Thyroid gland (tissue), 4 donors: ENCODE measurements at places on chromosomes 6 and 20.

GRCh38 chr6:83854001-83854501 lies 891 bp downstream of the RIPPLY2 start:
- no peak for DNase-seq

- no peak for DNase-seq
Observed at GRCh38 chr6:113772961-113773360, 84.2 kb upstream of the MARCKS start.

- DNase-seq = no peak
Observed at GRCh38 chr6:125808591-125808990, 17.8 kb downstream of the NCOA7 start.

- no peak for DNase-seq
Observed at GRCh38 chr6:75150685-75151412, 55.0 kb downstream of the COL12A1 start.

GRCh38 chr20:18981962-18982539 lies 168.5 kb downstream of the SCP2D1 start:
- DNase-seq = no peak

- no peak for DNase-seq
Observed at GRCh38 chr6:27295301-27296079, 16.6 kb downstream of the POM121L2 start.

- DNase-seq = peak; percentile 41
Observed at GRCh38 chr6:150685860-150686259, 86.2 kb downstream of the PLEKHG1 start.

GRCh38 chr6:89379281-89379680 lies 26.8 kb upstream of the UBE2J1 start:
- no peak for DNase-seq

DNA sequence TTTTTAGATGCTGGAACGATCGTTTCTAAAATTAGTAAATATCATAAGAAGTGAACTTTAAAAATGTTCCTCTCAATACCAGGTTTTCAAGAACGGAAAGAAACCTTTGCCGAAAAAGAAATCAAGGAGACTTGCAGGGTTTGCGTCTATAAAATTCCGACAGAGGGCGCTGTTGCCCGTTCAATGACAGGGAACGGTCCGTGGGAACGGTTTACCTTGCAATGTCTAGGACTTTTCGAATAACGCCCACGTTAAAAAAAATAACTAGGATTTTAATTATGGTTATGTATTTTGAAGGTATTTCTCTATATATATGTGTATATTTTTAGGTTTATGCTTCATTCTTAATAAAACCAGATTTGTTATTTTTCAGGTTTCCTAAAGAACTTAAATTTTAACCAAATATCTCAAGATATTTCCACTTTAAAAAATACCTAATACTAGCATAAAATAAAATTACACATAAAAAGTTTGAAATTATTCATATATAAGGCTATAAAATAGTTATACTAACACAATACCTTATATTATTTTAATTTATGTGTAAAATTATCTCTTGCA lies 2.5 kb upstream of the TFAP2B start:
- DNase-seq = peak; percentile 72

GRCh38 chr6:97947841-97948240 lies 664.8 kb upstream of the MMS22L start:
- peak; percentile 87 for DNase-seq

DNA sequence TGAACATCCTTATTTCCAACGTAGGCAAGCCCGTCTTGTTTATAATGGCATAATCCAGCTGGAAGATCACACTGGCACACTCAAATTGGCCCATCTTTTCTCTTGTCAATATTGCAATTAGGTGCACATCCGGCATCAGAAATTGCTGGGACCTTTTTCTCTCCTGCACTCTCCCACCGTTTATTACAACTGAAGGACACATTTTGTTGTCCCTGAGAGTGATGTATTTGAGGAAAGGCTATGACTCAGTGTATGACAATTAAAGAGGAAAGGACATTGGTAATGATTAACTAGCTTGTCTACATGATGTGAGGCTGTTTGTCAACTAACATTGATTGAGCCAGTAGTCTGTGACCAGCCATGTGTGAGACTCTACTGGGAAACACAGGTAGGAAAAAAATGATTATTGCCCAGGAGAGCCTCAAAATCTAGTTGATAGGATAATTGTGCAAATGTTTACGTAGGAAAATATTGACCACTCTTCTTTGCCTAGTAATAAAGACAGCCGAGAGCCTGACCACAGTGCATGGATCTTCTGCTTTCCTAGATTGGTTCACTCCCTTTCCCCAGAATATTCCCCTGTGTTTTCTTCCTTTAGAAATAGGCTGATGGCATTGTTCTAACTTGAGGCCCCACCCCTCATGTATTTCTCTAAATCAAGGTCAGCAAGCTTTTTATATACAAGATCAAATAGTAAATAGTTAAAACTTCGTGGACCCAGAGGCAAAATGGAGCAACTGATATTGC lies 230.0 kb upstream of the BTBD3 start:
- no peak for DNase-seq

GRCh38 chr20:8073024-8073832 lies 53.7 kb upstream of the TMX4 start:
- no peak for DNase-seq

DNA sequence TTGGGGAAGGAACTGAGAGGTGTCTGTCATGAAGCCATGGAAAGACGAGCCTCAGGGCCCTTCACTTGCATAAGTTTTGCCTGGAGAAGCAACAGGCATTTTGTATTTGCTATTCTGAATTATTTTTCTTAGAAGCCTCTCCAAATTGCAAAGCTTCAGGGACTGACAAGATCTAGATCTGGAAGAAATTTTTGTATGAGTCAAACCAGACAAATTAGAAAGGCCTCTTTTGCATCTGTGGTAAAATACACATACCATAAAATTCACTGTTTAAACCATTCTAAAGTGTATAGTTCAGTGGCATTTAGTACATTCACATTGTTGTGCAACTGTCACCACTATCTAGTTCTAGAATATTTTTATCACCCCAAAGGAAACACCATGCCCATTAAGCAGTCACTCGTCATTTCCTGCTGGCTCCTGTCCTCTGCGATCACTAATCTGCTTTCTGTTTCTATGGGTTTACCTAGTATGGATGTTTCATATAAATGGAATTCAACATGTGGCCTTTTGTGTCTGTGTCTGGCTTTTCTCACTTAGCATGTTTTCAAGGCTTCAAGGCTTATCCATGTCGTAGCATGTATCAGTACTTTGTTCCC lies 269.1 kb downstream of the PHF3 start:
- DNase-seq = no peak

DNA sequence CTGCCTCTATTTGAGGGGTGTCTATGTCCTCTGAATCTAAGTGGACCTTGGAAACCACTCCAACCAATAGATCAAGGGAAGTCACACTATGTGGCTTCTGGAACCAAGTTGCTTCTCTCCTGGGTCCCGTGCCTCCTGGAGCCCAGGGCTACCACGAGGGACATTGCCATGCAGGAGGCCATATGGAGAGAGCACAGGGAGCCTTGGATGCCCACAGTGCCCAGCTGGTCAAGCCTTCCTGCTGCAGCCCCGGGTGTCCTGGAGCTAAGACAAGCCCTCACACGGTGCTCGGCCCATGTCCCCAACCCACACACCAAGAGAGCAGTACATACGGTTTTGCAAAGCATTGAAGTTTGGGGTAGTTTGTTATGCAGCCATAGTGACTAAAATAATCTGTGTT lies 231.6 kb downstream of the SYNDIG1 start:
- DNase-seq = no peak

- no peak for DNase-seq
Observed at GRCh38 chr6:27743787-27744186, 168.4 kb downstream of the OR2B2 start.

- no peak for DNase-seq
Observed at GRCh38 chr6:51901766-51902764, 185.3 kb downstream of the PKHD1 start.

DNA sequence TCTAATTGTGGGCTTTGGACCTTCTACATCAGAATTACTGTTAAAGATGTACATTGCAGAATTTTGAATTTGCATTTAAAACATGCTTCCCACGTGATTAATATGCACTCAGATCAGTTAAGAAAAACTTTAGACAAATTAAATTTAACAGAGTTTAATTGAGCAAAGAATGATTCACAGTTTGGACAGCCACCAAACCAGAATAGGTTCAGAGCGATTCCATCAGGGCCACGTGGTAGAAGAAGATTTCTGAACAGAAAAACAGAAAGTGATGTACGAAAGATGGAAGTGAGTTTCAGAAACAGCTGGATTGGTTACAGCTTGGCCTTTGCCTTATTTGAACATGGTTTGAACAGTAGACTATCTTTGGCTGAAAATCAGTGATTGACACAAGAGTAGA lies 704.2 kb upstream of the MAP3K7 start:
- DNase-seq = no peak

GRCh38 chr20:59994697-59995122 lies 36.5 kb downstream of the CDH26 start:
- DNase-seq = peak; percentile 19

GRCh38 chr6:143099647-143100046 lies 39.0 kb downstream of the AIG1 start:
- no peak for DNase-seq

DNA sequence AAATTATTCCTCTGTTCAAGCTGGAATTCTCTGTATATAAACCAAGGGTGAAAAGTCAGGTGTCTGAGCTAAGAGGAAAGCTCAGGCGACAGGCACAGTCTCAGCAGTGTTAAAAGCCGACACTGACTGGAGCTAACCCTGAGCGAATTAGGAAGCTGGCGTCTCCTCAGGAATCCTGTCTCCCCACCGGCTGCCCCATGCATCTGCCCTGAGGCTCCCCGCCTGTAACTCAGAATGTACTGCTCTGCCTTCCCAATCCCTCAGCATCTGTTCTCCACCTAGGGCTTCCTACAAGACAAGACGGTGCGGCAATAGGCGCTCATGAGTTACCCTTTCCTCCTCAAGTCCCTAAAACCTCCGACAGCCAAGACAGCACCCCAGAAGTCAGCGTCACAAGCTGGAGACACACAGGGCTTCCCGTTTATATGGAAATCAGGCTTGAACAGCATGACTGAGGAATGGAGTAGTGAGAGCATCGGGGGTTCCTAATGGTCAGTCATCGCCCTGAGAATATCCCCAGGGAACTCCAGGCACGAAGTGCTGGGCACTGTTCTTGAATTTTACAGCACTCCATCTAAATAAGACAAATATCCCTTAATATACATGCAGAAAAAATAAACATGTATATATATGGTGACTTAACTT lies 33.5 kb downstream of the WDR27 start:
- DNase-seq = no peak

DNA sequence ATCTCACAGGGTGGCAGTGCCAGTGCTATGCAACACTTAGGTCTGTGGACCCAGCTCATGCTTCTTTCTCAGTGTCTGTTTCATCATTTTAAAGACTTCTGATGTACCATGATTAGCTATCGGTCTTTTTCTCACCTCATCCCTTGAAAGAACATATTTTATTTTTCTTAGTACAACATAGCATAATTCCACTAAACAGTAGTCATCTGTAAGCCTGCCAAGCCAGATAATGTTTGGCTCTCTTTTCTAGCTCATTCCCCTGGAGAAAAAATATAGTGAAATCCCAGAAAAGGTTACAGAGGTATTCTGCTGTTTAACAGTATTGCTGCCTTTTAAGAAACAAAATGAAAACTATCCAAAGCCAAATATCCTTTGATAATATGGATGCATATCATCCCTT lies 177.0 kb upstream of the MMS22L start:
- no peak for DNase-seq

DNA sequence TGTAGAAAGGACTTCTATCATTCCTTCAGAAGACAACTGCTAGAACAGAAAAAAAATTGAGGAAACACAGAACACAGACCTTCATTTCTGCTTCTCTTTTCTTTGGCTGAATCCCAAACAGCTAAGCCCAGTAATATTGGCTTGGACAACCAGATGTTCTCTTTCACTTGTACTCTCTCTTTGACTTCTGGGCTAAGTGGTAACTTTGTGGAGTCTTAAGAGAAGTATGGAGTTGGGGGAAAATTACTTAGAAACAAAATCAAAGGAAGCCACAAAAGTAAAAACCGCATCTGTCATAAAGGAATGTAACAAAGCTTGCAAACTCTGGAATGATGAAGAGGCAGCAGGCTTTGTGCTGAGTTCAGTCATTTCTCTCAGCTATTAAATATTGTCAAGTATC lies 587.5 kb downstream of the CBLN4 start:
- no peak for DNase-seq

DNA sequence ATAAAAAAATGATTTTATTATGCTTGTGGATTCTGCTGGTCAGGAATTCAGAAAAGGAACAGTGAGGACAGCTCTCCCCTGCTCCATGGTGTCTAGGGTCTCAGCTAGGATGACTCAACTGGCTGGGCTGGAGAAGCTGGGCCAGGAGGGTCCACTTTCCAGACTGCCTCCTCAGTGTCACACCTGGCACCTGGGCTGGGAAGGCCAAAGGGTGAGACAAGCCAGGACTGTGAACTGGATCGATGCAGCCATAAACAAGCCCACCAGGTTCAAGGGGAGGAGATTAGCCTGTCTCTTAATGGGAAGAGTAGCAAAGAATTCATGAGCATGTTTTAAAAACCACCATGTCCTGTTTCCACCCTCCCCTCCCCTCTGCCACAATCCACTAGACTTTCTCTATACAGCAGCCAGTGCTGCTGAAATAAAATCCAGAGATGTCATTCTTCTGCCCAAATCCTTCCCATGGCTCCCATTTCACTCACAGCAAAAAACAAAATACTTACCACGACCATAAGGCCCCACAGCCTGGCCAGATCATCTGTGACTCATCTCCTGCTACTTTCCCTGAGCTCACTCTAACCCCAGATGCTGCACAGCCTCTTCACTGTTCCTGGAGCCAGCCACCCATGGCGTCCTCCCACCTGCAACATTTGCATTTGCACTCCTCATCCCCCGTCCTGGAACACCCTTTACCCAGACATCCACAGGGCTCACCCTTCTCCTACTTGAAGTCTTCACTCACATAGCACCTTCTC lies 13.8 kb downstream of the SPTLC3 start:
- DNase-seq = peak; percentile 8

- DNase-seq = no peak
Observed at GRCh38 chr6:121884091-121884490, 448.6 kb downstream of the GJA1 start.

GRCh38 chr6:134663800-134664535 lies 285.9 kb downstream of the ALDH8A1 start:
- no peak for DNase-seq

DNA sequence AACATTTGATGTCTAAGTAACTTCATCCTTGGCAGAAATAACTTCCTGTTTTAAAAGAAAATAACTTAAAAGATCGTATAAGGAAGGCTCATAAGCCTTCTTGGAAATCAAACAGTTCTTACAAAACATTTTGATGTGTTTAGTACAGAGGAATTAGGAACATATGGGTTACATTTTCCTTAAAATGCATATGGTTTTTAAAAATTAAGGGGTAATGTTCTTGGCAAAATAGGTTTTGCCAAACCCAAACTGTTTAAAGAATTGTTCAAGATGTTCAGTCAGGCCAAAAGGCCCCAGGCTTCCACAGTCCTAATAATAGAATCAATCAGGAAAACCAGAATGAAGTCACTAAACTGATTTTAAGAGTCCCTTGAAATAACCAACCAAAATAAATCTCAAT lies 142.7 kb upstream of the SLC35B3 start:
- no peak for DNase-seq

DNA sequence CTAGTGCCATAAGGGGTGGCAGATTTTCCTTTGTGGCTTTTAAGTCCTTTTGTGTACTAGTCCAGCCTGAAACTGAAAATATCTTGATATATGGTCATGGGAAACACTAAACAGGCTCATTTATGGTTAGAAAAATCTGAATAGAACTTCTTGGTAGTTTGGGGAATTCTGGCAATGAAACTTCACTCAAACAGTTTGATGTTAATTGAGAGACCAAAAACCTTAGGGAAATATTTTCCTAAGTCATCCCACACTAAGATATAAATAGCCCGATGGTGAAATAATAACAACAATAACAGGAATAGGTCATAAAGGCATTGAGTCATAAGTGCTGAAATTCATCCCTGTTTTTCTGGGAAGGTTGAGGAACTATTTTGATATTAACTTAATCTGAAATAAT lies 146.2 kb upstream of the SMLR1 start:
- no peak for DNase-seq
